ENCODE measurements at places on chromosomes 5 and 9. TPM values are rescaled to one million over a fixed set of nuclear protein-coding genes. Genes with fewer than 3 reads are reported as not detected.

The SPINK13 gene
- 0.41 TPM for total RNA-seq

The AGXT2 gene
- total RNA-seq: not detected

DNA sequence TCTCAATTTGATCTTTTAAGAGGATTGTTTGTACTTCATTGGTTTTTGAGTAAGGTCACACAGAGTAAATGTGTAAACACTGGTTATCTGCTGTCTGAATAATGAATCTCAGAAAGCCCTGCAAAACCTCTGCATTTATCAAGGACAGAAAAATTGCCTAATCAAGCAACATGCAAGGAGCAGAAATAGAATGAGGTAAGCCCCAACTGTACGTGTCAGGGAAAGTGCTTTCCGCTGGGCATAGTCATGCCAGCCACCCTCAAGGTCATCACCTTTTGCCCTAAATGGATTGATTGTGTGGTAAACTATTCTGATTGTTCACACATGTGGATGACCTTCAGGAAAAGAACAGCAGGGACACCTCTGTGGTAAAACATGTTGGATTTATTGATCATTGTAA, 376.9 kb upstream of the KCNN2 start:
- DNase-seq: no peak

DNA sequence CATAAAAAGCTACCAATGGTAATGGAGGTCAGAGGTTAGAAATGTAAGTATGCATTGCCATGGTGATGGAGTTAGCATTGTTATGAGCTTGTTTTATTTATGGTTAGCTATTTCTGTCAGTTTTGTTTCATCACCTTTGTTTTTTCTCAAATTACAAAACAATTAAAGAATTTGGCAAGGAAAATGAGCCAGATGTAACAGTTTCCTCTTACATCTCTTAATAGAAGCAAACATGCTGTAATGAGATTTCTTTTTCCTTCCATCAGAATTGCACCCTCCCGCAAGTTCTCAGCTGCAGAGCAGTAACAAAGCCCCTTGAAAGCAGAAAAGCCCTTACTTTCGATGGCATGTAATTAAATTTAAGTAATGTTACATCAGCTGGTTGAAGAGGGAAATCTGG, 233.0 kb downstream of the SGCD start:
- no peak for DNase-seq

The ISCA1 gene
- 56.1 TPM for total RNA-seq

The SOX30 gene
- total RNA-seq: not detected

DNA sequence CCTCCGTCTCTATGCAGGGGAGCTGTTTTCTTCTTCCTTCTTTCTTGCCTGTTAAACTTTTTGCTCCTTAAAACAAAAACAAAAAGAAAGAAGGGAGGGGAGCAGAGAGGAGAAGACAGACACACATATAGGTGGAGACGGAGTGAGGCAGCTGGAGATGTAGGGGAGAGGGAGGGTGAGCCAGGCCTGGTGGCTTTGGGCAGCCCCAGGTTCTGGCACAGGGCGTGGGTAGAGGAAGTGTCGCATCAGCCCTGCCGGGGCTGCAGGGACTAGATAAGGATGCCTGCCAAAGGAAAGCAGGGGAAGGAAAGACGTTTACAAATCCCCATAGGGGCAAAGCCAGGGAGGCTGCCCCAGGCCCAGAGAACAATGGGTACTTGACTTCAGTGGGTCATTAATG, 38.7 kb upstream of the PTGS1 start:
- DNase-seq: peak; percentile 32

DNA sequence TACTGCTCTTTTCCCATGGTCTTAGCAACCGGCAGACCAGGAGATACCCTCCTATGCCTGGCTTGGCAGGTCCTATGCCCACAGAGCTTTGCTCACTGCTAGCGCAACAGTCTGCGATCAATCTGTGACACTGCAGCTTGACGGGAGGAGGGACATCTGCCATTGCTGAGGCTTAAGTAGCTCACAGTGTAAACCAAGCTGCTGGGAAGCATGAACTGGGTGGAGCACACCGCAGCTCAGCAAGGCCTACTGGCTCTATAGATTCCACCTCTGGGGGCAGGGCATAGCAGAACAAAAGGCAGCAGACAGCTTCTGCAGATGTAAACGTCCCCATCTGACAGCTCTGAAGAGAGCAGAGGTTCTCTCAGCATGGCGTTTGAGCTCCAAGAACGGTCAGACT, 40.4 kb downstream of the MCTP1 start:
- no peak for DNase-seq

- DNase-seq: no peak
Observed at GRCh38 chr9:105065098-105066088, 137.4 kb upstream of the ABCA1 start.

GRCh38 chr9:90903766-90904424, 102.3 kb downstream of the SYK start:
- no peak for DNase-seq

DNA sequence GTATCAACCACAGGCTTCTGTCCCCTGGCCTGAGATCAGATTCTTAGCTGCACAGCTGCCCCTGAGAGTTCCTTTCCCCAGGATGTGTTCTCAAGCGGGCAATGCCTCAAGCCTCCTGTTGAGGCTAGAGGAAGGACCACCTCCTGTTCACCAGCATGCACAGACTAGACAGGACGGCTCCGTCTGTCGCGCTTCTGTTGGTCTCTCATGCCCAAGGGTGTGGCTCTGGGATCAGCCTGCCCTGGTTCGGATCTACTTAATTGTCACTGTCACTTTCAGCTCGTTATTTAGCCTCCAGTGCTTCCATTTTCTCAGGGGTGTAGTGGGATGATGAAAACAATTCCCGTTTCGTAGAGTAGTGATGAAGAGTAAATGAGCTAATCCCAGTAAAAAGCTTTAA, 103.1 kb downstream of the KCNIP1 start:
- DNase-seq: no peak

DNA sequence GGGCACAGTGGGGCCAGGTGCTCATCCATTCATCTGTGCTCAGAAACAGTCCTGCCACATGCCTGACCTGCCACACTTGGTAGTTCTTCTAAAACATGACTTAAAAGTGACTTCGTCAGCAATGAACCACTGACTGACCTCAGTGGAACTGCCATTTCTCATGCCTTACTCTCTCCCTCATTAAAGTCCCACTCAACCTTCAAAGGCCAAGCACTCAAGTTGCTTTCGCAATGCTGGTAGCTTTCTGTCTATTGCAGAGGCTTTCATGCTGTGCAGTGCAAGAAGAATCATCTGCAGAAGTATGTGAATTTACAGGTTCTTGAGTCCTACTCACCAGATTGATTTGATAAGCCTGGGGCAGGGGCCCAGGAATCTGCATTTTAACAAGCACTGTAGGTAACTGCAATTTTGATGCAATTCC, 23.9 kb downstream of the B4GALT1 start:
- DNase-seq: no peak

- peak; percentile 22 for DNase-seq
Observed at GRCh38 chr5:133927300-133928180, 40.9 kb downstream of the C5orf15 start.

GRCh38 chr9:77901018-77901417, 130.6 kb downstream of the GNAQ start:
- no peak for DNase-seq

The ZNF883 gene
- total RNA-seq: 6.5 TPM

The FRMD3 gene
- total RNA-seq: 2.6 TPM

DNA sequence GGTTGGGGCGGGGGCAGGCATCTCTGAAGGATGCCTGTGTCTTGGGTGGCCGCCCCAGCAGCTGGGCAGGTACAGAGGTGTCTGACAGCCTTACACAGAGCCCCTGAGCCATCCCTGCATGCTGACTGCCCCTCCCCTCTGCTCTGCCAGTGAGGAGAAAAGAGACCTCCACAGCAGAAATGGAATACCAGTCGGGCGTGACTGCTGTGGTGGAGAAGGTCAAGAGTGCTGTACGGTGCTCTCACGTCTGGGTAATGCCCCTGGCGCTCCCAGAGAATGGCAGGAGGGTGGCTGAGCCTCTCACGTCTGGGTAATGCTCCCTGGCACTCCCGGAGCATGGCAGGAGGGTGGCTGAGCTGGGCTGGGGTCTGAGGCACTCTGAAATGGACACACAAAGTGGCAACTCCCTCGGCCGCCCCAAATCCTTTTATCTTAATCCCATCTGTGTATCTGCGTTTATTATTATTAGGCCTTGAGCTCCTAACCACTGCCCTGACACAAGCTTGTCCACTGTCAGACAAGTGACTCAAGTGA, 2.5 kb upstream of the RABL6 start:
- no peak for DNase-seq

DNA sequence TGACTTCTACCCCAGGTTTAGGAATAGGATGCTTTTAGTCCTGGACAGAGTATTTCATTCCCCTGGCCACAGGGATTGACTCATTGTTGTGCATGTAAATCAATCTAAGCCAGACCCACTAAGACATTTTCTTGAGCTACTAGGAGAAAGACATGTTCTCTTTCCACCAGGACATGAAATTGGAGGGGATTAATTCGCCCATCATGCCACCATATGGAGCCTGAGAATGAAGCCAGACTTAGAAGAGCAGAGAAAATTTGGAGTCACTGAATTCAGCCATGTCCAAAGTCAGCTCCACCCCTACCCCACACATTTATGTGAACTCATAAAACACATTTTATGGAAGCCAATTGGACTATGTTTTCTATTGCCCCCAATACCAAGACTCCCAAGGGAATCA, 322.5 kb downstream of the NFIB start:
- no peak for DNase-seq

- DNase-seq: peak; percentile 8
Observed at GRCh38 chr9:92635760-92636159, 34.2 kb downstream of the IPPK start.

The IL5 gene
- not detected for total RNA-seq

GRCh38 chr9:91378695-91379127, 17.0 kb upstream of the AUH start:
- DNase-seq: no peak

DNA sequence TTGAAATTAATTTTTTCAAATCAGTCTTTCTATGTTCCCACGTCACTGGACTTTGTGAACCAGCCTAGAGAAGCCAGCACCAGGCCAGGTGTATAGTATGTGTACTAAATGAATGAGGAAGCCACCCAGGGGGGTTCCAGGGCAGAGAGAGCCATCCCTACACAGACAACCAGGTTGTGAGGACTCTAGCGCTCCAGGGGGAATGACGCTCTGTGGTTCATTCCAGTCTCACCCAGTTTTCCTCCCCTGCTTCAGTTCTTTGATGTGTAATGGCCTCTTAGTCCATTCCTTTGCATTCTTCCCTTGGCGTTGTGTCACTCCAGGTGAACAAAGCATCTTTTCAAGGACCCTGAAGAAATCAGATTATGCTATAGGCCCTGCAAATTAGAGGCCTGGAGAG, 330.6 kb downstream of the NSG2 start:
- no peak for DNase-seq

The PCDHGC3 gene
- 120 TPM for total RNA-seq

GRCh38 chr9:137234758-137235423, 4.2 kb downstream of the SLC34A3 start:
- DNase-seq: no peak

The SH2D3C gene
- 16.7 TPM for total RNA-seq

- DNase-seq: no peak
Observed at GRCh38 chr5:149264439-149265067, 7.1 kb upstream of the AFAP1L1 start.

DNA sequence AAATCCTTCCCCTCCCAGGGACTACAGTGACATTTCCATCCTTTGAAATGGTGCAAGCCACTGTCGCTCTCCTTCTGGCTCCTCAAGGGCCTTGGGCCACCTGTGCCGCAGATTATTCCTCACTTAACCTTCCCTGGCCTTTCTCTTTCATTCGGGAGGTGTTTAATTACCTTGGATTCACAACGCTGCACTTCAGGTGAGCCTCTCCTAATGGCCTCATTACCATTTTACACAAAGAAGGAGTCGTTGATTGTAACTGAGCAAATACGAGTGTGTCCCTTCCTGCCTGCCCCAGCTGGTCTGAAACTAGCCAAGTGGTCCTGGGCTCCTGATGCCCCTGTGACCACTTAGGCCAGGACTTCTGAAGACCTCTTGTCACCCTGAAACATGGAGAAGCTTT, 205.0 kb downstream of the CRB2 start:
- DNase-seq: no peak

DNA sequence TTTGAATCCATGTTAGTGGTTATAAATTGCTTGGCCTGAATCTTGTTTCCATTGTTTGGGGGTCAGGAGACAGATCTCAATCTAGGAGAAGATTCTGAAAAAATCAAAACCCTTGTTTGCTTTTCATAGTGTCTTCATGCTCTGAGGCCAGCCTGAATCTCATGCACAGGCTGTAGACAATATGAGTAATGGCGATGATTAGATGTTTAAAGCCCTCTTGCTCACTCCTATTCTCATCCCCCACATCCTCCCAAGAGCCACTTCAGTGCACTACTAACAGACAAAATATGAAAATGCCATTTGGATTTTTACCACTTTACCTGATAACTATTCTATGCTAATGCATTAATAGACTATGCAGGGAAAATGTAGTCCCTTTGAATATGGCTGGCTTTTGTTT, 129.4 kb downstream of the NUDT12 start:
- no peak for DNase-seq

GRCh38 chr9:133916159-133916541, 76.0 kb downstream of the VAV2 start:
- DNase-seq: no peak

DNA sequence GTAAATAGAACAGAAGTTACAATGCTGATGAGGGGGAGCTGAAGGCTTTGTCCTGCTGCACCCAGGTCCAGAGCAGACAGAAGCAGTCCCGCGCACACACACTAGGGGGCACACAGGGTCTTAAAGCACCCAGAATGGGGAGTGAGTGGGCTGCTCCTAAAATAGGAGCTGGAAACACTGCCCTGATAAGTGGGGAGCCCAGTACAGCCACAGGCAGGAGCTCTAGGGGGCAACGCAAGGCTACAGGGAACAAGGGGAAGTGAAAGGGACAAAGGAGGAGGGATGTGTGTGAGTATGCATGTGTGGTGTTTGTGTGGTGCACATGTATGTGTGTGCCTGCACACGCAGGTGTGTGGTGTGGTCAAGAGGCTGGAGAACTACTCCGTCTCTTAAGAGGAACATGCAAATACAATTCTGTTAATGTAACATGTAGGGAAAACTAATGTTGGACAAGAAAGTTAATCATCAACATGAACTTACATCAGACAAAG, 191.5 kb downstream of the ROR2 start:
- no peak for DNase-seq

The SLC6A7 gene
- not detected for total RNA-seq

The CCNJL gene
- 2.6 TPM for total RNA-seq

The NR2F1 gene
- 29.2 TPM for total RNA-seq

DNA sequence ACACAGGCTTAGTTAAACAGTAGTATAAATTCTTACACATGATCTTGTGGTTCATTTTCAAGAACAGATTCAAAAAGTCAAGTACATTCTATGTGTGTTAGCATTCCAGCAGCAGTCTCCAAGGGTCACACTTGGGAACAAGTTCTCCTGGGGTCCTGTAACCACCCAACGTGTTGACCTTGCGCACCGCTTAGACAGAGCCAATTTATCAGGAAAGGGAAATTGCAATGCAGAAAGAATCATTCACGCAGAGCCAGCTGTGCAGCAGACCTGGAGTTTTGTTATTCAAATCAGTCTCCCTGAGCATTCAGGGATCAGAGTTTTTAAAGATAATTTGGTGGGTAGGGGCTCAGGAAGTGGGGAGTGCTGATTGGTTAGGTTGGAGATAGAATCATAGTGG, 8.5 kb upstream of the RXFP3 start:
- no peak for DNase-seq

Measured in uterus (tissue), 4 donors.